Kidney (tissue), 22 donors: ENCODE measurements at places on chromosomes 2 and 18. TPM values are rescaled to one million over a fixed set of nuclear protein-coding genes. Genes with fewer than 3 reads are reported as not detected.

Gene CYTIP
- 3.5 TPM for polyA plus RNA-seq

Gene PRSS56
- polyA plus RNA-seq, result not detected

Gene TMEM178A
- 48.0 TPM for polyA plus RNA-seq

Gene HOXD12
- polyA plus RNA-seq, result not detected

Gene SCYGR4
- not detected for polyA plus RNA-seq

Gene SOX11
- polyA plus RNA-seq, result not detected

Gene RESP18
- polyA plus RNA-seq, result not detected

Gene HAAO
- 57.2 TPM for polyA plus RNA-seq

Gene SOCS6
- 5.1 TPM for polyA plus RNA-seq

Gene ACTR3
- polyA plus RNA-seq, result 69.3 TPM

Gene TUBA4B
- polyA plus RNA-seq, result 15.4 TPM

Gene GAL3ST2
- polyA plus RNA-seq, result 0.39 TPM

Gene GKN2
- polyA plus RNA-seq, result not detected

Gene SATB2
- polyA plus RNA-seq, result 1.3 TPM

Gene REG3A
- not detected for polyA plus RNA-seq

Gene NCKAP1
- polyA plus RNA-seq, result 45.4 TPM

Gene GLI2
- 0.32 TPM for polyA plus RNA-seq

Gene MEP1B
- not detected for polyA plus RNA-seq

Gene POTEI
- polyA plus RNA-seq, result not detected

Gene MGAT4A
- 23.5 TPM for polyA plus RNA-seq

Gene ZNF804A
- polyA plus RNA-seq, result 1.2 TPM

Gene TTLL4
- polyA plus RNA-seq, result 7.6 TPM

Gene GNAL
- 1.8 TPM for polyA plus RNA-seq

Gene APLF
- polyA plus RNA-seq, result 0.95 TPM

Gene PSMA8
- not detected for polyA plus RNA-seq

Gene ACTG2
- polyA plus RNA-seq, result 6.6 TPM

Gene FIGN
- polyA plus RNA-seq, result 1.1 TPM

Gene TMEM214
- polyA plus RNA-seq, result 50.5 TPM

Gene EMILIN2
- 4.3 TPM for polyA plus RNA-seq

Gene PAPOLG
- polyA plus RNA-seq, result 3.0 TPM

Gene XDH
- not detected for polyA plus RNA-seq

Gene ATG9A
- 24.0 TPM for polyA plus RNA-seq

Gene GPR35
- 1.7 TPM for polyA plus RNA-seq

Gene TIMM21
- 77.4 TPM for polyA plus RNA-seq

Gene HSPE1
- polyA plus RNA-seq, result 427 TPM

Gene COL3A1
- polyA plus RNA-seq, result 32.2 TPM

Gene RETREG2
- 112 TPM for polyA plus RNA-seq

Gene FHOD3
- 28.0 TPM for polyA plus RNA-seq

Gene EPB41L3
- polyA plus RNA-seq, result 35.3 TPM

Gene PLGLB1
- 3.3 TPM for polyA plus RNA-seq

Gene CRIM1
- polyA plus RNA-seq, result 47.2 TPM

Gene THAP4
- 184 TPM for polyA plus RNA-seq

Gene BOK
- polyA plus RNA-seq, result 22.9 TPM

Gene SERPINE2
- polyA plus RNA-seq, result 29.2 TPM

Gene ATAD2B
- polyA plus RNA-seq, result 2.3 TPM

Gene ADAM17
- 6.5 TPM for polyA plus RNA-seq

Gene ZNF521
- polyA plus RNA-seq, result 1.8 TPM

Gene CRYGA
- not detected for polyA plus RNA-seq

Gene LANCL1
- polyA plus RNA-seq, result 28.0 TPM

Gene EVX2
- polyA plus RNA-seq, result not detected

Gene RAPH1
- polyA plus RNA-seq, result 3.5 TPM

Gene ELOA2
- not detected for polyA plus RNA-seq

Gene AKAIN1
- polyA plus RNA-seq, result not detected

Gene FAM124B
- 0.90 TPM for polyA plus RNA-seq

Gene FBXO48
- 0.86 TPM for polyA plus RNA-seq

Gene OR6B2
- not detected for polyA plus RNA-seq
